ENCODE measurements at places on chromosomes 1 and 21. TPM values are rescaled to one million over a fixed set of nuclear protein-coding genes. Genes with fewer than 3 reads are reported as not detected.

SPRR1B gene
- total RNA-seq: not detected

ARHGEF16 gene
- total RNA-seq: 1.2 TPM

C4BPB gene
- not detected for total RNA-seq

GPR161 gene
- total RNA-seq: 1.6 TPM

TMEM125 gene
- total RNA-seq: not detected

RXFP4 gene
- not detected for total RNA-seq

IVL gene
- total RNA-seq: not detected

PRDM2 gene
- total RNA-seq: 26.0 TPM

RASAL2 gene
- total RNA-seq: 1.3 TPM

PCAT6 gene
- total RNA-seq: 2.4 TPM

SERBP1 gene
- 449 TPM for total RNA-seq

CHODL gene
- total RNA-seq: not detected

MORC3 gene
- 36.1 TPM for total RNA-seq

ACOT11 gene
- 0.89 TPM for total RNA-seq

EFHD2 gene
- total RNA-seq: 64.3 TPM

DSCAM gene
- total RNA-seq: not detected

HPCAL4 gene
- total RNA-seq: 0.04 TPM

PPM1J gene
- total RNA-seq: 7.1 TPM

FCRLA gene
- 0.40 TPM for total RNA-seq

SH2D2A gene
- total RNA-seq: 33.6 TPM

CYP2J2 gene
- not detected for total RNA-seq

LCE1A gene
- total RNA-seq: not detected

PPFIA4 gene
- total RNA-seq: 1.9 TPM

CLEC20A gene
- not detected for total RNA-seq

FAM89A gene
- total RNA-seq: 56.9 TPM

S100A14 gene
- total RNA-seq: 0.24 TPM

HES5 gene
- not detected for total RNA-seq

RNU1-3 gene
- 2,231 TPM for total RNA-seq

S100A9 gene
- 0.80 TPM for total RNA-seq

LRRC40 gene
- total RNA-seq: 18.1 TPM

AMY2B gene
- total RNA-seq: 0.60 TPM

RIMS3 gene
- 1.2 TPM for total RNA-seq

POLR3GL gene
- 21.1 TPM for total RNA-seq

CFAP74 gene
- not detected for total RNA-seq

HSD3B2 gene
- 0.96 TPM for total RNA-seq

COL11A1 gene
- 0.07 TPM for total RNA-seq

ARHGAP30 gene
- 0.35 TPM for total RNA-seq

CNR2 gene
- total RNA-seq: not detected

SPATA1 gene
- 2.2 TPM for total RNA-seq

VWA5B1 gene
- not detected for total RNA-seq

IER5 gene
- total RNA-seq: 29.8 TPM

C1orf52 gene
- total RNA-seq: 33.0 TPM

FNDC10 gene
- total RNA-seq: 6.3 TPM

MAP3K7CL gene
- not detected for total RNA-seq

SHCBP1L gene
- total RNA-seq: not detected

GPA33 gene
- total RNA-seq: 0.07 TPM

MECR gene
- total RNA-seq: 51.2 TPM

NMNAT1 gene
- 7.8 TPM for total RNA-seq

LCA5L gene
- 2.9 TPM for total RNA-seq

TRIM67 gene
- total RNA-seq: 0.60 TPM

BEND5 gene
- not detected for total RNA-seq

WNT9A gene
- total RNA-seq: 0.04 TPM

EPHA2 gene
- total RNA-seq: 0.36 TPM

ATP1A4 gene
- total RNA-seq: not detected

MROH7 gene
- not detected for total RNA-seq

SELP gene
- not detected for total RNA-seq

CD34 gene
- total RNA-seq: not detected

PRRX1 gene
- total RNA-seq: not detected
